Activated gamma-delta T cell (primary cell): ENCODE measurements at places on chromosomes 2 and 18.

DNA sequence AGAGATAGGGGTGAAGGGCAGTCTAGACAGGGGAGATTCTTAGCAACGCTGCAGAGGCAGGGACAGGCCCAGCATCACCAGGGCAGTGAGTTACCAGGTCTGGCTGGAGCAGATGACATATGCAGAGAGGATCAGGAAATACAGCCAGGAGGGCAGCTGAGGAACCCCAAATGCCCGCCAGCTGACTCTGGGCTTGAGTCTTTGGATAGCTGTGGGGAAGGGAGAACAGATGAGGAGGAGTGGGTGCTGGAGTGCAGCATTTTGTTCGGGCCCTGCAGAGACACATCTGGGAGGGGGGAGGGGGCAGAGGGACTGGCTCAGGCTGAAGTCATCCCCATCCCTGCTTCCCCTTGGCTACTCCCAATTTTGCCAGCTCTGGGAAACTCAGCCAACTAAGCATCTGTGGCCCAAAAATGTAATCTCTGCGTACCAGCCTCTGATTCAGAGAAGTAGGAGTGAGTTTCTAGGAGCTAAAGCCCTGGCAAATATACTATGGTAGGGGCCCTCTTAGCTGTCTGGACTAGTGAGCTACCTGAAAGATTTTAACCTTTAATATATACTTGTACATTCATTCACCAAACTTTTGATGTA is 214.5 kb downstream of the ZBTB7C start:
- no peak for DNase-seq

GRCh38 chr2:232662486-232663260 is 29.3 kb downstream of the EFHD1 start:
- no peak for DNase-seq

- no peak for DNase-seq
These were observed 323.7 kb downstream of the LPIN1 start for GRCh38 chr2:12070153-12070552.

DNA sequence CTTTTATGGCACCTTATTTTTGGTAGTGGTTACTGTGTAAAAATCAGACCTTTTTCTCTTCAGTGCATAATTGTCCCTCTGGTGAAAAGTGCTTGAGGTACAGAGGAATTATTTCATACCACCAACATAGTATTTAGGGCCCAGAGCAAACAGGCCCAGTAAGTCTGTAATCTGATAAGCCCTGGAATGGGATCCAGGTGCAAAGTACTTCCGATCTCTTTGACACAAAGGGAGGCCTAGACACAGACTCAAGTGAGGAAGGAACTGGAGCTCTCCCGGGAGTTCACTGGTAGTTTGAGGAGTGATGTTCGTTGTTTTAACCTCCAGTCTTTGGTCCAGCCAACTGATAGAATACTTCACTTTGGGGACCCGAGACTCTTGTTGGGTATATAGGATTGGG is 57.4 kb downstream of the RAB31 start:
- DNase-seq: no peak

GRCh38 chr2:166376873-166377272 is 1.1 kb upstream of the SCN9A start:
- no peak for DNase-seq

DNA sequence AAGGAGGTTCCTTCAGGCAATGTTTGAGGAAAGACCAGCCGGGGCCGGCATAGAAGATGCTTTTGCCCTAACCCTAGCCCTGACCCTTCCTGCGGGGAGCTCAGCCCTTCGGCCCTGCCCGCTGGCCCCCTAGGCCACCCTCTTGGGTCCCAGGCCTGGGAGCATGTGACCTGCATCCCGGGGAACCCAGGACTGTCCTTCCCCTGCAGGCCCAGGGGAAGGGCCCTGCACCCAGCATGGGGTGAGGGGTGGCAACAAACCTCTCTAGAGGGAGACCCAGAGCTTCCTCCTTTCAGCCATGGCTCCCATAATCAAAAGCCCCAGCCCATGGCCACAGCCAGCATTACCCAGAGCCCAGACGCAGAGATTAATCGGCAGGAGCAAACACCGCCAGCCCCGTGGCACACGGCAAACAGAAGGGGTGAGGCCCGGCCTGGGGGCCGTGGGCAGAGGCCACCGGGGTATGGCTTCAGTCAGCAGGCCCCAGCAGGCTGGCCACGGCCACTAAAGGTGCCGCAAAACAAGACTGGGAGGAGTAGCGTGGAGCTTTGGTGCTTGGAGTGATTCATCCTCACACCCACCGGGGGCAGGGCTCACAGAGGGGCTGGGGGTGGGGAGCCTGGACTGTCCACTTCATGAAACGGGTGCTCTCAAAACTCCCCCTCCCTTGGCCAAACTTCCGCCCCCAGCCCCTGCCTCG is 61.6 kb upstream of the HPCAL1 start:
- DNase-seq: no peak

GRCh38 chr2:98269830-98270229 is 76.4 kb upstream of the CNGA3 start:
- DNase-seq: no peak

GRCh38 chr2:9463698-9464034 is 10.7 kb upstream of the IAH1 start:
- no peak for DNase-seq

DNA sequence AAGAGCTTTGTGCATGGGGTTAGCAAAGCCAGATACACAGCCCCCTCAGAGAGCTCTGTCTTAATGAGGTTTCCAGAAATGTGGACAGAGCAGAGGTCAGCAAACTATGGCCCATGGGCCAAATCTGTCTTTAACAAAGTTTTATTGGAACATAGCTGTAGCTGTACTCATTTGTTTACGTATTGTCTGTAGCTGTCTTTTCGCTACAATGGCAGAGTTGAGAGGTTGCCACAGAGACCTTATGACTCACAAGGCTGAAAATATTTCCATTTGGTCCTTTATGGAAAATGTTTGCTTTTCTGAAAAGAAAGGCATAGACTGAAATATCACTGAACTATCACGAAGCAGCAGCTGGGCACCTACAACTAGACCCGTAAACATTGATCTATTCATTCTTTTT is 841.8 kb downstream of the SLC4A3 start:
- no peak for DNase-seq

- DNase-seq: no peak
These were observed 162.2 kb downstream of the INSIG2 start for GRCh38 chr2:118250463-118250862.

DNA sequence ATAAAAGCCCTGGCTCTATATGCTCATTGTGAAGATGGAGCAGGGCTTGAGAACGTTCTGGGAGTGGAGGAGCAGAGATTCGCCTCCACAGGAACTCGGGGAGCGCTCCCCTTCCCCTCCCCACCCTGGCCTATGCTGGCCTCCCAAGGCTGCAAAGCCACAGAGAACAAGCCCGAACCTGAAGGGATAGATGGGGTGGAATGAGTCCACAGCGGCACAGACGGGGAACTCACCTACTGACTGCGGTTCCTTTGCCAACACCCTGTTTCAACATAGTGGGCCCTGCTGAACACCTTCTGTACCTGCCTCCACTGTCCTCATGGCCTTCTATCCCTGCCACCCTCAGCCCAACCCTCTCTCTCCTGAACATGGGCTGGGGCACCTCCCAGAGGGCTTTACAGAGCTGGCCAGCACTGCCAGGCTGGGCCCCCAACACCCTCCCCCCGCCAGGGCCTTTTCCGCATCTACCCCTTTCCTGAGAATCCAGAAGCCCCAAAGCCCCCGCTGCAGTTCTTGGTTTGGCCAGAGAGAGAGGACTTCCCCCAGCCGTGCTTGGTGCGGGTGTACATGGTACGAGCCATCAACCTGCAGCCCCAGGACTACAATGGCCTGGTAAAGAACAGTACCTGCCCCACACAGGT is 41.5 kb downstream of the LMAN2L start:
- DNase-seq: no peak

DNA sequence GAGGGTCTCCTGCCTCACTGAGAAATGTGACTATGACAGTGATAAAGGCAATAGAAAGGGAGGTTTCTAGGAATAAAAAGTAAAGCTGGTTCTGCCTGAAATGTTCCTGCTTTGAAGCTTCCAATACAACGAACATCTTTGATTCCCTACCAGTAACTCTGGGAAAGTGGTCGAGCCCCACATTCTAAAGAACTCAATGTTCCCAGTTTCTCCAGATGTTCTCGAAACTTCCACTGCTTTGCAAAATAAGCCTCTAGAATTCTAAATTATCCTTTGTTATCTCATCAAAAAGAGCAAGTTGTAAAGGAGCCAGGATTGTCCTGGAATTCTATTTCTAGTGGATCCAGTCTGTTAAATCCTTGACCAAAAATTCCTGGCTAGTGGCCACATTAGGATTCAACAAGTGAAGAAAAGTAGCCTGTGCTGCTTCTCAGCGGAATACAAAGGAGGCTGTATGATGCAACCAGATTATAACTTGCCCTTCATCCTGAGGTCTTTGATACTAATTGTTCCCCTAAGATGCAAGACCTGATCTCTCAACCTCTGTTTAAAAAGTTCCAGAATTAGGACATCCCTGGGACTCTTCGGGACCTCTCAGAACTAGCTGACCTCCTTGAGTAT is 8.4 kb downstream of the SCN7A start:
- DNase-seq: no peak

DNA sequence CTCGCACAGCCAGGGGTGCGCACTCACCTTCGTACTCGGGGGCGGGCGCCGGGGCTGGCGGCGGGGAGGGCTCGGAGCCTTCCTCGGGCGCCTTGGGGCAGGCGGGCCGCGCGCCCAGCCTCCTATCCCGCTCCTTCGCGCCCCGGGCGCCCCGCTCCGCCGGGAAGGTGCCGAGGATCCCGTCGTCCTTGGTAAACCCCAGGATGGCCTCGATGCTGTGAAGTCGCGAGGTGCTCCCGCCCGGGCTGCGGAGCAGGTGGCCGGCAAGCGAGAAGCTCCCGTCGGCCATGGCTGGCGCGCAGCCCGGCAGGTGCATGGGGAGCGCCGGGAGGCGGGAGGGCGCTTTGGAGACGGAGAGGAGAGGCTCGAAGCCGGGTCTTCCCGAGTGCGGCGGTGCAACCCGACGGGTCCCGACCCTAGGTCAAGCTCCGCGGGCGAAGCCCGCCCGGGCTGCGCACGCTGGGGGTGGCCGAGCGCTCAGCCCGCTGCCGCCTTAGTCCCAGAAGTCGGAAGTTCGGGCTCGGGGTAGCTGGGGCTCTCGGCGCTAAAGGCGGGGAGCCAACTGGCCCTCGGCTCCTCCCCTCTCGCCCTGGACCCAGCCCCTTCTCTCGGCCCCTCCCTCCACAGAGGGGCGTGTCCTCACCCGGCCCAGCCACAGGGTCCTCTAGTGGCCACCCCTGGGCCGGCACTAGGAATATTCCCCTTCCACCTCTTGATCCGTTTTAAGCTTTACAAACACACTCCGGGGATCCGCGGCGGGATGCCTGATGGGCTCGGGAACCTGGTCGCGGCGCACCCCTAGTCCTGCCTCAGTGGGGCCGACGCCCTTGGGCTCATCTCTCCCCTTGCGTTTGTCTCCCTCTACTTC is at the start of gene RAX:
RAX (minus strand) TSS at position 564 of the 868 bp plus-strand sequence; CDS start at position 316, 248 bp downstream.
- DNase-seq: no peak

GRCh38 chr18:35729991-35730668 is 148.6 kb downstream of the GALNT1 start:
- no peak for DNase-seq

GRCh38 chr18:63192885-63193349 is 126.7 kb downstream of the BCL2 start:
- no peak for DNase-seq

DNA sequence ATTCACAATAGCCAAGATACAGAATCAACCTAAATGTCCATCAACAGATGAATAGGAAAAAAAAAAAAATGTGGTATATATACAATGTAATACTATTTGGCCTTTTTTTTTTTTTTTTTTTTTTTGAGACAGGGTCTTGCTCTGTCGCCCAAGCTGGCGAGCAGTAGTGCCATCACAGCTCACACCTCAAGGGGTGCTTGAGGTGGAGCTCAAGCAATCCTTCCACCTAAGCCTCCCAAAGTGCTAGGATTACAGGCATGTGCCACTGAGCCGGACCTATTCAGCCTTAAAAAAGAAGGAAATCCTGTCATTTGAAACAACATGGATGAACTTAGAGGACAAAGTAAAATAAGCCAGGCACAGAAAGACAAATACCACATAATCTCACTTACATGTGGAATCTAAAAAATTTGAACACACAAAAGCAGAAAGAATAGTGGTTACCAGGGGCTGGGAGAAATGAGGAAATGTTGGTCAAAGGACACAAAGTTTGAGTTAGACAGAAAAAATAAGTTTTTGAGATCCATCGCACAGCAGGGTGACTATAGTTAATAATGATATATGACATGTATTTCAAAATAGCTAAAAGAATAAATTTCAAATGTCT is 26.0 kb downstream of the TLK1 start:
- DNase-seq: no peak

- no peak for DNase-seq
These were observed 49.0 kb downstream of the FAM168B start for GRCh38 chr2:131044075-131044756.

DNA sequence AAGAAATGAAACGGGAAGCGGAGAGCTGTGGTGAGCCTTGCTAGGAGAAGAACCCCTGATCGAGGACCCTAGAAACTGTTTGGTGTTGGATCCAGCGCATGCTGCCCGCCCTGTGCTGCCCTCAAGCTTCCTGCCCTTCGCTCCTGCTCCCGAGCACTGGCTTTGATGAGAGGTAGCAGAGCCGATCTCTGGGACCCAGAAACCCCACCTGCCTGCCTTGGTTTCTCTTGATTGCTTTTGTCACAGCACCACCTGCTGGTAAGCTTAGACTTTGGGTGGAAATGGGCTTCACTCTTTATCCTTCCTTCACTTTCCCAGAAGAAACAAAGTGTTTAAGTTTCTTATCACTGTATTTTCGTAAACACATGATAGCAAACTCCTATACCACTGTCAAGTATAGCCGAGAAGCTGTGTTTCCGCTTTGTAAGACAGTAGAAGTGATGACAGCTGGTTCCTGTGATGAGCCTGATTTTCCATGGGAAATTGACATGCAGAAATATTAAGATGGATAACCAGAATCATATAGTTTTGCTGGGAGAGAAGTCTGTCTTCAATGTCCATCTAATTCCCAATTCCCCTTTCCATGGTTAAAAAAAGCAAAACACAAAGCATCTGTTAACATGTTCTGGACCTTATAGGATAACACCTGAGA is 267.4 kb downstream of the PHLPP1 start:
- no peak for DNase-seq

DNA sequence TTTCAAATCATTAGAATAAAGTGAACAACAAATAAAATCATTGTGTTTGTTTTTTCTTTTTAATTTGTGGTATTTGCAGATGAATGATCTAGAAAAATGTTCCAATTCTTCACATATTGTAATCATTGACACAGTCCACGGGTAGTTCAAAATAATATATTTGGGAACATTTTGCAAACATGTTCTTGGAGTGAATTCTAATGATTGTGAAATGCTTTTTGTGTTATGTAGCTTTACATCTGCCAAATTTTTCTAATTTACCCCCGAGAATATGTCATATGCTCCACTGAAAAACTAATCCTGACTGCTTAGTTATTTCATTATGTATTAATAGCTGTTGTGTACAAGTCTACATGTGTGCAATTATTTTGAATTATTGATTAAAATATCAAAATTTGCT is 1468.4 kb upstream of the NXPH2 start:
- no peak for DNase-seq
